Aorta (tissue), 5 donors: ENCODE measurements at places on chromosomes 6 and 20. TPM values are rescaled to one million over a fixed set of nuclear protein-coding genes. Genes with fewer than 3 reads are reported as not detected.

GRCh38 chr6:157629220-157629619 lies 193.8 kb upstream of the SNX9 start:
- no peaks in the 10 kb centered on the region for H3K27me3 ChIP-seq
- no peak overlapping the region for H3K4me3 ChIP-seq
- no peak overlapping the region for H3K27ac ChIP-seq
- no peaks in the 10 kb centered on the region for H3K36me3 ChIP-seq
- DNase-seq = peak; percentile 27

DEFB124 gene
- total RNA-seq = 7.6 TPM

GRIK2 gene
- total RNA-seq = 3.0 TPM

- H3K4me3 ChIP-seq = no peak overlapping the region
- no peaks in the 10 kb centered on the region for H3K4me1 ChIP-seq
- H3K27me3 ChIP-seq = no peaks in the 10 kb centered on the region
- no peak overlapping the region for H3K27ac ChIP-seq
- no peaks in the 10 kb centered on the region for H3K36me3 ChIP-seq
These were observed 1.4 kb downstream of the CST8 start for GRCh38 chr20:23492292-23492691.

DNA sequence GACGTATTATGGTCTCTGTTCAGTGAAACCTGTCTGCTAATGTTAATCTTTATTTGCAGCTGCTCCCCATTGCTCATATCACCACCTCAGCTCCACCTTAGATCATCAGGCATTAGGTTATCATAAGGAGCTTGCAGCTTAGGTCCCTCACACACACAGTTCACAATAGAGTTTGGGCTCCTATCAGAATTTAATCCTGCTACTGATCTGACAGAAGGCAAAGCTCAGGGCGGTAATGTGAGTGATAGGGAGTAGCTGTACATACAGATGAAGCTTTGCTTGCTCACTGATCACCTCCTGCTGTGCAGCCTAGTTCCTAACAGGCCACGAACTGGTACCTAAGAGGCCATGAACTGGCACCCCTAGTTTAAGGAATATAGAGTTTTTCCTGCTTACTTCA lies 989.7 kb downstream of the EYS start:
- H3K4me3 ChIP-seq = no peak overlapping the region
- DNase-seq = no peak
- no peaks in the 10 kb centered on the region for H3K36me3 ChIP-seq

GRCh38 chr20:49914310-49915117 lies 815 bp downstream of the SPATA2 start:
- H3K36me3 ChIP-seq = no peaks in the 10 kb centered on the region
- H3K4me3 ChIP-seq = peak overlapping the region; percentile 77
- no peak overlapping the region for H3K27ac ChIP-seq
- no peaks in the 10 kb centered on the region for H3K27me3 ChIP-seq

- no peak for DNase-seq
- H3K4me1 ChIP-seq = peaks cover 3% of the 10 kb centered on the region
- no peaks in the 10 kb centered on the region for H3K36me3 ChIP-seq
- no peak overlapping the region for H3K27ac ChIP-seq
- H3K4me3 ChIP-seq = no peak overlapping the region
These were observed 277.2 kb upstream of the PREP start for GRCh38 chr6:105680131-105680530.

GRCh38 chr20:38429301-38429700 lies 5.8 kb downstream of the SNHG17 start:
- peaks cover 15% of the 10 kb centered on the region for H3K36me3 ChIP-seq
- H3K27ac ChIP-seq = no peak overlapping the region
- H3K27me3 ChIP-seq = no peaks in the 10 kb centered on the region

DNA sequence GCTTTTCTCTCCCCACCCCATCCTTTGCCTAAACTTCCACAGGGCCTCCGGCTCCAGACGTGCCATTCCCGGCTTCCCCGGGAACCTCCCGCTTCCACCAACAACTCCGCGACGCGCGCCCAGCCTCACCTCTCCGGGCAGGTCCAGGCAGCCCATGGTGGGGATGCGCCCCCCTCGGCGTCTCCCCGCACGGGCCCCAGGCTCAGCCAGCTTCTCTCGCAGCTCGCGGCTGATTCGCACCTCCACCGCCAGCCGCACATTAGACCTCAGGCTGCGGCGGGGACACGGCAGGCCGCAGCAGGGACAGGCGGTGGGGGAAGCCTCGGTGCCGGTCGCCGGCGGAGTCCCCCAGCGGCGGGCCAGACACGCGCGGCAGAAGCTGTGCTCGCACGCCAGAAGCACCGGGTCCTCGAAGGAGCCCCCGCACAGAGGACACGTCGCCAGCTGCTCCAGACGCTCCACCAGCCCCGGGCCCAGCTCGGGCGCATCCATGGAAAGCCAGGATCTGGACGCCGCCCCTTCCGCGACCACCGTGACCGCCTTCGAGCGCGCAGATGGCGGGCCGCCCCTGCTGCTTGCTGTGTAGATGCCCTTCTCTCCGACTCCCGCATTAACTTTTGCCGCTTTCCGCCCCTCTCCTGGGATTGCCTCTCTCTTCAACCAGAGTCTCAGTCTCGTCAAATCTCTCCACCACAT lies at the start of gene RNF39:
Gene RNF39, minus strand, starts transcription at position 676 of the 696 bp plus-strand sequence. Its CDS starts 184 bp downstream, at position 492.
- no peak within 1 kb of the TSS for H3K4me3 ChIP-seq
- no peaks in the 10 kb centered on the region for H3K27me3 ChIP-seq
- H3K36me3 ChIP-seq = no peaks in the 10 kb centered on the region
- no peak within 1 kb of the TSS for H3K27ac ChIP-seq
- DNase-seq = no peak

DNA sequence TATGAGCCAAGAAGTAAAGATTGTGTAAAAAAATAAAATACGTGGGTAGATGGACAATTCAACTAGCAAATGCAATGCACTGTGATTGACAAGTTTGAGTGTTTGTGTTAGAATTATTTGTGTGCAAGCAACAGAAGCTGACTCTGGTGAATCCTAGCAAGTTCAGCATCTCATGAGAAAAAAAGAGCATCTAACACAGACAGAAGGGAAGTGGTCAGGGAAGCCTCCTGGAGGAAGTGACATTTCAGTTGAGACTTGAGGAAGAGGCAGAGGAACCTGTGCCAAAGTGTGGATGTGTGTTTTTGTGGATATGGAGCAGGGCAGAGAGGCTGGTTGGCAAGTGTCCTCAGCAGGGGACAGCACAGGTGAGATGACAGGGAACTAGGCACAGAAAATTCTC lies 248.7 kb downstream of the ZNF217 start:
- H3K36me3 ChIP-seq = no peaks in the 10 kb centered on the region
- H3K27me3 ChIP-seq = no peaks in the 10 kb centered on the region
- H3K27ac ChIP-seq = no peak overlapping the region

ZSCAN23 gene
- 4.5 TPM for total RNA-seq

GRCh38 chr20:22507240-22507961 lies 77.0 kb downstream of the FOXA2 start:
- no peaks in the 10 kb centered on the region for H3K4me1 ChIP-seq
- H3K36me3 ChIP-seq = no peaks in the 10 kb centered on the region
- DNase-seq = no peak

DNA sequence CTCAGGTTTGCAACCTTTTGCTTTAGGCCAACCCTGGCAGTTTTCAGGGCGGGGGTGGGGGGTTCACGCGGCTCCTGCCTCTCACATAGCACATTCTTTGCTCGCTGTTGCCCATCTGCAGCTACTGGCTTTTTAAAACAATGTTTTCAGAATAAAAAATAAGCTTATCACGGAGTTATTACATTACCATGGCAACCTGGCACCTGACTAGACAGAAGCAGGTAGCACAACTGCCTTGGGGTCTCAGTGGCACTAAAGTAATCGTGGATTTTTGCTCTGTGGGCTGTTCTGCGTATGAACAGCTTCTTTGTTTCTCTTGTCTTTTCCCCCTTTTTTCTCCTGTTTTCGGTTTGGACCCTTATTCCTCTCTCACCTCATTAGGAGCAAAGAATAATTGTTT lies 9.1 kb upstream of the MANBAL start:
- H3K27ac ChIP-seq = no peak overlapping the region
- no peak overlapping the region for H3K4me3 ChIP-seq
- no peaks in the 10 kb centered on the region for H3K4me1 ChIP-seq
- DNase-seq = no peak
- H3K36me3 ChIP-seq = no peaks in the 10 kb centered on the region

DNA sequence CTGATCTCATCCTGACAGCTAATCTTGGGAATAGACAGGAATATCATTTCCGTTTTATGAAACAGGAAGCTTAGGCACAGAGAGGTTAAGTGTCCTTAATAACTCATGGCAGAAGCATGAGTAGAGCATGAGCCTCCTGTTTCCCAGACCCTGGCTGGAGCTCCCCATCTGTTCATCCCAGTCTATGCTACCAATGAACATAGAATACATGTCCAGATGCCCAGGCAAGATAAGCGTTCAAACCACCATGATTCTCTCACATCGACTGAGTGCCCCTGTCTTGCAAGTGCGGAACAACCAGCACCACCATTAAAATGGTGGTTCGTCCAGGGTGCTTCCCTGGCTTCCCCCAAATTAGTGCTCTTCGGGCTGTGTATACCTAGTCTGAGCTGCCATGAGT lies 217.1 kb downstream of the FARS2 start:
- DNase-seq = no peak
- H3K4me1 ChIP-seq = no peaks in the 10 kb centered on the region
- no peak overlapping the region for H3K27ac ChIP-seq

OR2J3 gene
- not detected for total RNA-seq

DNA sequence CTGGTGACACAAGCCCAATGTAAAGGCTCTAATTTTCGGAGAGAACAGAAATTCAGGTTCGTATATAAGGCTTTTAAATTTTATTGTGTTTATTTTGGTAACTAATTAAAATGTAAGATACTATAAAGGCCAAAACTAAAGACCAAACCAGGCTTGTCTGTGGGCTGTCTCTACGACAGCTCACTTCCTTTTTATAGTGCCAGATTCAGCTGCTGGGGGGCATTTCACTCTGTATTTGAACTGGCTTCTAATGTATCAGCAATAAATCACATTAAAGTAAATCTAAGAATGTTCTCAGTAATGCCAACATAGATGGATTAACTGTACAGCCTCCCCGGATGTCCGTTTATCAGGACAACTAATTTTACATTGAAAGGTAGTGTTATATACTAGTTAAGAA lies 31.1 kb upstream of the STXBP5 start:
- H3K4me3 ChIP-seq = no peak overlapping the region
- H3K27me3 ChIP-seq = no peaks in the 10 kb centered on the region
- H3K36me3 ChIP-seq = no peaks in the 10 kb centered on the region
- no peaks in the 10 kb centered on the region for H3K4me1 ChIP-seq

DNA sequence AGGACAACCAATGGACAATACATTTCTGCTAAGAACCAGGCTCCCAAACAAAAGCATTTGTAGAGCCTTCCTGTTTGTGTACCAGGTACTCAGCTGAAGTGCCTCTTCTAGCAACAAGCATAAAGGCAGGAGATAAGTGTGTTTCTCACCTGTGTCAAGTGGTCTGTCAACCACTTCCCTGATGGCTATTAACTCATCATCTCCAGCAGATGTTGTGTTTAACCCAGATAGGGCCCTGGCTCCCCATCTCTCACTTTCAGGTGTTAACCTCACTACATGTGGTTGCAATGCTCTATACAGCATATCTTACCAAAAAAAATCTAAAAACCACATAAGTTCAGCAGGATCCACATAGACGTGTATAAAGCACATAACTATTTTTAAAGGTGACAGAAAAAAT lies 9.6 kb upstream of the IL17A start:
- no peaks in the 10 kb centered on the region for H3K36me3 ChIP-seq

DNA sequence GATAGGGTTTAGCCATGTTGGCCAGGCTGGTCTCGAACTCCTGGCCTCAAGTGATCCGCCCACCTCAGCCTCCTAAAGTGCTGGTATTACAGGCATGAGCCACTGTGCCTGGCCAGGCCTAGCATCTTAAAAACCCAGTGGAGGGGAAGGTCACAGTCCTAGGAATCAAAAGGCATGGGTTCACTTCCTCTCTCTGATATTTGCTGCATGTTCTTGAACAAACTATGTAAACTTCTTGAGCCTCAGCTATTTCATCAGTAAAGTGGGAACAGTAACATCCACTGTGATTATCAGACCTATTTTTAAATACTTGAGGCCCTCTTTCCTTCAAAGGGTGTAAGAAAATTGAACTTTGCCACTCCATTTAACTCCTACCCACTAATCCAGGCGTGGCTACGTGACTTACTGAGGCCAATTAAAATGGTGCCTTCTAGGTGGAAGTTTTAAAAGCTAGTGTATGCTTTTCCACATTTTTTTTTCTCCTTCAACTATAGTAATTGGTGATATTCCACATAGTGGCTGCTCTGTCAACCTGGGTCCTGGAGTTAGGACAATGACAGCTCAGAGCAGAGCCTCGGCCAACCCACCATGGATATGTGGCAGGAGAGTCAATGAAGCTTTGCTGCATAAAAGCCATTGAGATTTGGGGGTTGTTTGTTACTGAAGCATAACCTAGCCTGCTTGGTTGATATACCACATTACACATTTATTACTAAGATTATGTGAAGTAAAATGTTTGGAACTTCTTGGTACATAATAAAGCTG lies 32.2 kb upstream of the IER3 start:
- DNase-seq = no peak
- H3K27ac ChIP-seq = no peak overlapping the region
- no peaks in the 10 kb centered on the region for H3K4me1 ChIP-seq
- H3K36me3 ChIP-seq = no peaks in the 10 kb centered on the region
- no peak overlapping the region for H3K4me3 ChIP-seq

ARMC2 gene
- total RNA-seq = 12.3 TPM

SLC35D3 gene
- not detected for total RNA-seq

DNA sequence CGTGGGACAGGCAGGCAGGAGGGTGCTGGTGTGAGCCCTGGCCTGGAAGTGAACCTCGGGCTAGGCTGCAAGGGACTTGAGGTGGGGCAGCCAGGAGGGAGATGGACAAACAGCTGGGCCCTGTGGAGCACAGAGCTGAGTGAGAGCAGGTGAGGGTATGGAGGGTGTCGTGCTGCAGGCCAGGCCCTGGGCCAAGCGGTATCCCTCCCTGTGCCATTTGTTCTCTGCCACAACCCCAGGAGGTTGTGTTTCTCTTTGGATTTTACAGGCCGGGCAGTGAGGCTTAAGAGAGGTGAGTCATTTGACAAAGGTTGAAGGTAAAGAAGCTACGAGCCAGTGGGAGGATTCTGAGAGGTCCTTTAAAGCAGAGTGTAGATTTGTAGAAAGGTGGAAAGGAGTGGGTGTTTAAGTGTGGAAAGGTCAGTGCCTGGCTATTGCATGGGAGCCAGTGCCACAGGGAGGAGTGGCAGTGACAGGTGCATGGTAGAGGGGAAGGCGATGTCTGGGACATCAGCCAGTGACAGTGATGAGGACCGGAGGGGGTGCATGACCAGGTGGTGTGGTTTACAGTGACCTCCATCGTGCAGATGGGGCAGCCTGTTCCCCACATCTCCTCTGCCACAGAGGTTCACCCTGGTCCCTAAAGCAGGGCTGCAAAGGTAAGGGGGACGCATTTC lies 39.8 kb downstream of the GMPR start:
- no peak overlapping the region for H3K4me3 ChIP-seq
- no peak for DNase-seq
- no peak overlapping the region for H3K27ac ChIP-seq
- H3K27me3 ChIP-seq = no peaks in the 10 kb centered on the region

CYP21A2 gene
- 2.2 TPM for total RNA-seq

DNA sequence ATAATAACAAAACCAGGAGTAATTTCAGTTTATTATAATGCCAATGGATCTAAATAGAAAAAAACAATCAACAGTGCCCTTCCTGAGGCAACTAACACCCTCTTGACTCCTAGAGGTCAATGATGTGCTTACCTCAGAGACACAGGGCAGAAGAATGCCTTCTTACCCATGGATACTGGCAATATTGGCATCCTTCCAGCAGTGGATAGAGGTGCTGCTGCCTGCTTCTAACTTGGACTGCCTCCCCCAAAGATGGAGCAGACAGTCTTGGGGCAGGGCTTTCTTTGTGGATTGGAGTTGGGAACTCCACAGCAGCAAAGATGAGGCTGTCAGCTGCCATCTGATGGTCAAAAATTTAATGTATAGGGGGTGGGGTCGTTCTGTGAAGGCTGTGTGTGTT lies 78.7 kb downstream of the AK9 start:
- H3K4me3 ChIP-seq = no peak overlapping the region
- no peak for DNase-seq
- no peaks in the 10 kb centered on the region for H3K4me1 ChIP-seq
- no peaks in the 10 kb centered on the region for H3K36me3 ChIP-seq
- H3K27me3 ChIP-seq = no peaks in the 10 kb centered on the region
